WTC11 (cell line): ENCODE measurements at places on chromosomes 4 and X. TPM values are rescaled to one million over a fixed set of nuclear protein-coding genes. Genes with fewer than 3 reads are reported as not detected.

DNA sequence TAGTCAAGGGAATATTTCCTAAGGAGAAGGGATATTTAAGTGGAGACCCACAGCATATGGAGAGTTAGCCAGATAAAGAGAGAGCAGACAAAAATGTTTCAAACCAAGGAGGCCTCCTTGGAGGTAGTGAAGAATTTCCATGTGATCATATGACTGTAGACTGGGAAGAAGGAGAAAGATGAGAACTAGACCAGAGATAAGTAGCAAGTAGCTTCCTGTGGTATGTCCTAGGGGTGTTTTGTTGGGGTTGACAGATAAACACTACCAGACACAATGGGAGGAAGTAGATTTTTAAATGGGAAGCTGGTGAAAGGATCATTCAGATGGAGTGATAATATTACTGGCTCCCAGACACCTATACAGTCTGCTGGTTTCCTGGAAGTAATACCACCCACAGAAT, 13.6 kb downstream of the SYAP1 start:
- no peak for DNase-seq

- no peak for DNase-seq
These were observed 60.4 kb downstream of the ZCCHC12 start for GRCh38 chrX:118883994-118884393.

GRCh38 chr4:95833711-95834194, 6.1 kb upstream of the PDHA2 start:
- DNase-seq: no peak

- no peak for DNase-seq
These were observed 57.2 kb downstream of the BMP15 start for GRCh38 chrX:50967736-50968135.

DNA sequence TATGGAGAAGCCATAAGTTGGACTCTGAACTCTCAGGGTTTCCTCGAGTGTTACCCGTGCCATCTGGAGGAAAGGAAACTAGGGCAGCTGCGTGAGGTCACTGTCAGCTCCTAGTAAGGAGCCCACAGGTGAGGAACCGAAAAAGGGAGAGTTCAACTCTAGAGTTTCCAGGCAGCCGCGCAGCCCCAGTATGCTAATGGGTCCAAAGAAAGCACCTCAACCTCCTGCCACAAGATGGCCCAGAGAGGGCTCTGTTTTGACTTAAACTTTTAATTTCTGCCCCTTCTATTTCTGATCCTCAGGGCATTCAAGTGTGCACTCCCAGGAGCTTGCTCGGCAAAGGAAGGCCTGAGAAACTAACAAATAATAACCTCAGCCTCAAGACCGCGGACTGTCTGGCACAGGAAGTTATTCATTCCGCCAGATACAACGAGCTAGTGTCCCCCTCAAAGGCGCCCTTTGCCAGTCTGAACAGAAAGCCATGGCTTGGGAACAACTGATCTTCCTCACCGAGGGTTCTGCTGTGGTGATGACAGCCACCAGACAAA, 13.9 kb downstream of the SCARB2 start:
- peak; percentile 40 for DNase-seq

- DNase-seq: peak; percentile 15
These were observed 184.6 kb downstream of the OR13H1 start for GRCh38 chrX:131728295-131729145.

GRCh38 chrX:39983715-39984114, 114.0 kb downstream of the BCOR start:
- no peak for DNase-seq

- DNase-seq: no peak
These were observed 50.5 kb downstream of the KCNIP4 start for GRCh38 chr4:21898101-21898500.

DNA sequence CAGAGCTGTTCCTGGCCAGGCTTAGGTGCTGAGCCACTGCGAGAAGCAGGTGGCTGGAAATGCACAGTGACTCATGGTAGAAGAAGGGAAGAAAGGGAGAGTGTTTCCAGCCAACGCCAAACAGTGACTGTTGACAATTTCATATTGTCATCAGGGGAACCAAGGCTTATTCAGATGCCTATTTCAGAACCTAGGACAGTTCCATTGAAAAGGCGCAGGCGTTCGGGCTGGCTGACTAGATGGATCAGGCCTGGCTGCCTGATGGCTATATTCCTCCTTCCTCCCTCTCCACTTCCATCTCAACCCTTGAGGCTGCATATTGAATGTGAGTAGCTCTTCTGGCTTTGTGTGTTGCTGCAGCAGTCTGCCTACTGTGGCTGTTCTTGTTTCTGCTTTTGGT, 73.0 kb upstream of the FRMPD4 start:
- peak; percentile 25 for DNase-seq

DNA sequence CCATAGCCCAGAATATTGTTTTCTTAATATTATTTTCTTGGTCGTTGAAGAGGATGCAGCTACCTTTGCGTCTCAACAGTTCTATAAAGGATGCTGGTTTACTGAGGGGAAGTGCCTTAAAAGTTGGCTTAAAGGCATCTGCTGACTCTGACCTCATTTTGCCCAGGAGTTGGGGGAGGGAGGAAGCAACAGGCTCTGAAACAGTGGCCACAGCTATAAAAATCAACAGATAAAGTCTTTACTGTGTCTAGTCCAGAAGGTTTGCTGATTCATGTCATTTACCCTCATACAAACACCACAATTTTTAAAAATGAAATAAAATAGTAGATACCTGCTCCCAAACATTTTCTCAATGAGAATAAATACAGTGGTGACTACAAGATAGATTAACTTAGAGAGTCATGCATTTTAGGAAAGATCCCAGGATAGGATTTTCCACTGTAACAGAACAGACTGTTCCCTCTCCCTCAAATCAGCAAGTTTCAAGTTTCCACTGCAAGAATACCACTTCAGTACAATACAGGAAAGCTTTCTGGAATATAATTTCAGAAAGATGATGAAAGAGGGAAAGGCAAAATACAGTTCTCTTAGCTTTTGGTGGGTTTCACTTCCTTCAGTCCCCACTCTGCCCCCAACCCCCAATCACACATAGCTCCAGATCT, 1.9 kb downstream of the PHKA1 start:
- no peak for DNase-seq

- DNase-seq: no peak
These were observed 27.8 kb downstream of the PIR start for GRCh38 chrX:15465347-15465746.

- DNase-seq: no peak
These were observed 6.2 kb downstream of the CCKAR start for GRCh38 chr4:26484032-26484515.

- DNase-seq: no peak
These were observed 4.5 kb upstream of the WWC2 start for GRCh38 chr4:183094393-183095198.

DNA sequence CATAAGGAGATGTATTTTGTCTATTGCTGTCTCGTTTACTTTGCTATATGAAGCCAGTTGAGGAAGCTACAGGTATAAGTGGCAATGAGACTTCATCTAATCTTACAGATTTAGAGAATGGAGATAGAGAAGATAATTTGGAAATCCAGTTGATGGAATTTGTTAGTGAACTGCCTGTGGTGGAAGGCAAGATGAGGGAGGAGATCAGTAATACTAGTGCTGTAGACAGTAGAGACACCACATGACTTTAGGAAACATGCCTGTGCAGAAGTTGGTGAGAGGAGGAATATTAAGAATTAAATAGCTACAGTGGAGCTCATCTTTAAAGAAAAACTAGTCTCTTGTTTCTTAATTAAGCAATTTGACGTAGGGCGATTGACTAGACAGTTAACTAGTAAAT, 51.3 kb downstream of the RBPJ start:
- no peak for DNase-seq

DNA sequence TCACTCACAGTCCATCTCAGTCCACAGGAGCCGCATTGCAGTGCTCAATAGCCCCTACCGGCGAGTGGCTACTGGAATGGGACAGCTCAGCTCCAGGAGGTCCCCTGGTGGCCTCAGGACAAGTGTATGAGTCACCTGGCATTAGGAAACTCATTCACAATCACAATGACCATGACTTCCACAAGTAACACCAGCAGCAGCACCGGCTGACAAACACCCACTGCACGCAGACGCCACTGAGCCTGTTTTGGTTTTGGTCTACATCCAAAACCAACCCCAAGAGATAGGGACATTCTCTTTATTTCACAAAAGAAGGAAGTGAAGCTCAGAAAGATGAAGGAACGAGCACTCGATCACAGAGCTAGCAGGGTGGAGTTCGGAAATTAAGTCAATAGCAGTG, 8.1 kb downstream of the JAKMIP1 start:
- no peak for DNase-seq

- no peak for DNase-seq
These were observed 622.9 kb downstream of the PCDH7 start for GRCh38 chr4:31343061-31343460.

GRCh38 chr4:2305766-2306501, 44.0 kb upstream of the MXD4 start:
- no peak for DNase-seq

GRCh38 chrX:44223150-44223549, 120.3 kb downstream of the EFHC2 start:
- no peak for DNase-seq

- DNase-seq: peak; percentile 60
These were observed 191.8 kb downstream of the ADAM29 start for GRCh38 chr4:175109933-175110332.

The PCDH19 gene
- total RNA-seq: 1.5 to 2.1 TPM (median 1.8 TPM) in 3 replicates

The RNF212 gene
- 1.0 to 2.9 TPM (median 2.7 TPM) in 3 replicates for total RNA-seq

The TXK gene
- total RNA-seq: 0.39 to 0.70 TPM (median 0.41 TPM) in 3 replicates

The TENM3 gene
- 58.1 to 71.0 TPM (median 59.7 TPM) in 3 replicates for total RNA-seq

The TRMT2B gene
- 14.3 to 17.3 TPM (median 15.4 TPM) in 3 replicates for total RNA-seq

The MAGEA8 gene
- not detected in 3 replicates for total RNA-seq

The USP46 gene
- total RNA-seq: 48.1 to 54.1 TPM (median 49.5 TPM) in 3 replicates
